ENCODE measurements at places on chromosomes 5 and 9.

DNA sequence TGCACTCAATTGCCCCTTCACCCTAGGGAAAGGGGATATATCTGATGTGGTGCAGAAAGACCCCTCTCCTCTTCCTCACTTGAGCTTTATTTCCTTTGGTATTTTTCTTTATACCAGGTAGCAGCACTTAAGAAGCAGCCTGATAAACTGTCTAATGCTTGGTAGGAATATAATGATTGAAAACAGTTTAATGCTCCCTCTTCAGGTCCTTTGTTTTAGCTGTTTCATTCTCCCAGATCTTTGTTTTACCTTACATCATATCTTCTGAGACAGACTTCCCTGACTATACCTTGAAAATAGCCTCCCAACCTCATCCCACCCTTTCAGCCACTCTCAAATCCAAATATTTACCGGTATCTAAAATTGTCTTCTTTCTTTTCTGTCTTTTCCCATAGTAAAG, 87.9 kb downstream of the NUDT12 start:
- no peak for DNase-seq

- DNase-seq = no peak
Measured at GRCh38 chr5:134136771-134137170, 22.3 kb downstream of the TCF7 start.

DNA sequence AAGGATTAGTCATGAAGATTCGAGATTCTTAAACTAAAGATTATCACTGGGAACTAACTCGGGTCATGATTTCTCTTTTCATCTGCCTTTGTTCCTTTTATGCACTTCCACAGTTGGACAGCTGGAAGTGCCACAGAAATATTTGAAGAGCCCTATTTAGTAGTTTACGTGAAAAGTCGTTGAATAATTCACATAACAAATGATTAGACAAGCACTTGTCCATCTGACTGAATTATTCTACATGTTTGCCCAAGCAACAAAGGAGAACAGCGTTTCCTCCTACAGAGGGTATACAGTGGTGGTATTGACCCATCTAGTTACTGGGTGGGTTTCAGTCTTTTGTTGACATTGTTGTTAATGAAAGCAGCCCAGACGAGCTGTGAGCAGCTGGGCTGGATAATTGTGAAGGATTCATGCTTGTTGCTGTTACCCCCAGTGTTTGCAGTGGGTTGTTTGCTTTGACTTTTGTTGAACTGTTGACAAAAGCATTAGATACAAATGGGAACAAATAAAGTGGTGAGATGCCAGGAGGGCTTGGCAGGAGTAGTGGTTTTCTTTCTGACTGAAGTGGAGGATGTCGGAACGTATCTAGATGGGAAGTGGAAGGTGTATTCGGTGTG, 96.2 kb downstream of the TLE4 start:
- no peak for DNase-seq

GRCh38 chr5:74067748-74068541, 441.9 kb downstream of the ARHGEF28 start:
- DNase-seq = no peak

DNA sequence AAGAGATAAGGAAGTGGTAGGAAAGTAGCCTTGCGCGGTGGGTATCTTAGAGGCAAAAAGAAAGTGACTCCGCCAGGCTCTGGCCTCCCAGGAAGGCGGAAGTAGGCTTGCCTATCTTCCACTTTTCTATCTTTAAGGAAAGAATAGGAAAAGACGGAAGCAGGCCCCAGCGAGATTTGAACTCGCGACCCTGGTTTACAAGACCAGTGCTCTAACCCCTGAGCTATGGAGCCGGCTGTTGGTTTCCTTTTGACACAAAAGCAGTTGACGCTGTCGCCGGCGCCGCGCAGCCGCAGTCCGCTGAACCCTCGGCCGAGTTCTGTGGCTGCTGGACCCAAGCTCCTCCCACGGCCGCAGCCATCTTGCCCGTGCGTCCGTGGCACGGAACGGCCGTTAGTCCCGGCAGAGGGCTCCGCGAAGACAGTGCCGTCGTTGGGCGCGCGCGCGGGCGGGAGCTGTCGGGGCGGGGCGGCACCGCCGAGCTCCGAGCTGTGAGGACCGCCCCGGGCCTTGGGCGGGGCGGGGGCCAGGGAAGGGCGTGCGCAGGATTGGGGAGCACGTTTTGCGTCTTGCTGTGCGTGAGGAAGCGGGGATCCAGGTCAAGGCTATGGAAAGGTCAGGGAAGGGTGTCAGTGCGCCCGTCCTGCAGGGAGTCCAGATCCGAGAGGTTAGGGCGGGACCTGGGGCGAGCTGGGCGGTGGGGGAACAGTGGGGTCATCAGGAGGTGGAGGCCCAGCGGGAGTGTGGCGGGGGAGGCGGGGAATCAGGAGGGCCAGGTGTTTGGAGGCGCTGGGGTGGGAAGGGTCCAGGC, 13.3 kb downstream of the TRIM7 start:
- DNase-seq = peak; percentile 94

GRCh38 chr5:130643321-130643720, 521.7 kb downstream of the HINT1 start:
- DNase-seq = no peak

DNA sequence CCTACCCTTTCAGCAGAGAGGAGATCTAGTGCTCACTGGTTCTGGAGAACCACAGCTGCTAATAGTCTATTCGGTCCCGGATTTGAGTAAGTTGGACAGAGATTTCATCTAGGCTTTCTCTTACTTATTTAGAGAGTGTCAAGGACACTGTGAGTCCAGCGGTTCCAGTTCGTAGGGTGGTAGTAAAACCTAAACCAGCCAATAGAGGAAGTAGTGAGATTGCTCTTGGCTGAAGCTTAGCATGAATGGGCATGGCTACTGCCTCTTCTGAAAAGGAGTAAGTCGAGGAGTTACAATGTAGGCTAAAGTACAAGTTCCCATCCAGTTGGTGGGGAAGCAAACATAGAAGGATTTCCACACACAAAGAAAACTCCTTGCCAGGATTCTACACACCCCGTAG, 109.6 kb upstream of the MOCS2 start:
- no peak for DNase-seq

- DNase-seq = no peak
Measured at GRCh38 chr9:107547772-107548297, 58.3 kb upstream of the KLF4 start.

DNA sequence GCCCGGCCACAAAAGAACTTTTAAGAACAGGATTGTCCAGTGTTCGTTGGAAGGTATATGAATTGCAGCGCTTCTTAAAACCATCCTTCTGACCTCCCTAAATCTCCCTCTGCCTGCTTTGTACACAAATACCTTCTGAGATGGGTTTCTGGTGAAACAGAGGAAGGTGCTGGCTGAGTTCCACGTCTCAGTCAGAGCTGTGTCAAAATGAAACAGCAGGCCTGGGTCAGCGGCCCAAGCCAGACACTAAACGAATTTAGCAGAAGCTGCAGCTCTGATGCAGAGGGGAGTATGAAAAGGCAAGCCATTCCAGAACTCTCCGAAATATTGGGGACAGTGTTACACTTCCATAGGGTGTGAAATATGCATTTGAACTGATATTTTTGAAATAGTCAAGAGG, 37.8 kb upstream of the CRB2 start:
- DNase-seq = no peak

DNA sequence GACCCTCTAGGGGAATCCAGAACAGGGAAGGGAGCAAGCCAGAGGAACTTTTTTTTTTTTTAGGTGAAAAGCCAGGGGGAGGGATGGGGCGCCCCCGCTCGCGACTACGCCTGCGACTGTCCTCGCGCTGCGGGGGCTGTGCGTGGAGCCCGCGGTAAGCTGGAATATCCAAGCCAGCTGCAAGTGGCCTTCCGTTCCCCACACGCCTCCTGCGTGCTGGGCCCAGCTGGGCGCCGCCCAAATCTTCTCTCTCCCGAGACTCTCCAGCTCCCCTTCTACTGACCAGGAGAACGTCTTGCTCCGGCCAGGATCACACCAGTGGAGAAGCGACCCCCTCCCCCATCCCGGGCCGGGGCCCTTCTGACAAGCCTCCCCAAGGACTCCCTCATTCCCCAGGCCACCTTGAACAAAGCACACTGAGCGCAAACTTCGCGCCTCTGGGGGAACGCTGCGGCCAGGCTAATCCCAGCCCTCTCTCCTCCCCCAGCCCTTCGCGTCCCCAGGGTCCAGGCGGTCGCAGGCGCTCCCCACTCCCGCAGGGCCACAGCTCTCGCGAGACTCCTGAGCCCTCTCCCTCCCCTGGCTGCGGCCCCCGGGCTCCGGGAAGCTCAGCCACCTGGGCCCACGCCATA, 6.6 kb downstream of the BARX1 start:
- no peak for DNase-seq

- DNase-seq = no peak
Measured at GRCh38 chr5:118832974-118833373, 155.4 kb downstream of the DTWD2 start.

- DNase-seq = no peak
Measured at GRCh38 chr5:68290260-68290674, 74.7 kb downstream of the PIK3R1 start.

GRCh38 chr9:89883401-89884341, 278.9 kb downstream of the GADD45G start:
- DNase-seq = no peak

DNA sequence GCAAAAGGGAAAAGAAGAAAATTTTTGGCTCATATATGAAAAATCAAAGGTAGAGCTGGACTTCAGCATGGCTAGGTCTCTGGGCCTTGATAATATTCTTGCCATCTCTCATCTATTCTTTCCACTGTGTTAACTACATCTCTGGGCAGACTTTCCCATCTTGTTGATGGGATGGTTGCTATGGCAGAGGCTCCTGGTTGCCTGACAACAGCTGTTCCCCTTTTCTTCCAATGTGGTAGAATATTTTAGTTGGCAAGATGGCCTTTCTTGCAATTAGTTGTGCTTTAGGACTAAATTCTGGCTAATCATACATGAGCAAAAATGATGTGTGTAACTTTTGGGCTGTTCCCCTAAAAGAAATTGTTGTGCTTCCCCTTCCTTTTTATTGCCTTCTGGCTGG, 40.2 kb upstream of the ARAP3 start:
- no peak for DNase-seq

GRCh38 chr9:101139082-101139481, 110.6 kb downstream of the PLPPR1 start:
- DNase-seq = no peak

- DNase-seq = no peak
Measured at GRCh38 chr5:170388818-170389549, at the start of gene KCNMB1. Gene KCNMB1 (minus strand): TSS chr5:170389367. CDS start chr5:170385447, 3,920 bp downstream.

- DNase-seq = no peak
Measured at GRCh38 chr5:39187831-39188731, 31.3 kb downstream of the FYB1 start.

GRCh38 chr9:14147738-14148137, 166.2 kb downstream of the NFIB start:
- DNase-seq = no peak

DNA sequence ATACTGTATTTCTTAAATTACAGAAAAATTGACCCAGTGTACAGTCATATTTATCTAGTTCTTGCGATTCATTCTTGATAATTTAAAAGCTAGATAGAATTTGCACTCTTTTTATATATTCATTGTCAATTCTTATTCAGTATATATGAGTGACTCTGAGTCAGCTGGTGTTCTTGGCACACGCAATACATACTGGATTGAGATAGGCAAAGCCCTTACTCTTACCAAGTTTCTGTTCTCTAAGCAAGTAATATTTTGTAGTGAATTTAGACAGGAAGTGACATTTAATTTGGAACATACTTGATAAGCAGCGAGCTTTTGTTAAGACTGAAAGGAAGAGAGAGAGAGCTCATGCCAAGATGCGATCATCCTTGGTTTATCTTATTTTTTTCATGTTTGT, 57.7 kb downstream of the GPBP1 start:
- DNase-seq = no peak

GRCh38 chr5:137148159-137148558, 351.0 kb downstream of the SPOCK1 start:
- no peak for DNase-seq

DNA sequence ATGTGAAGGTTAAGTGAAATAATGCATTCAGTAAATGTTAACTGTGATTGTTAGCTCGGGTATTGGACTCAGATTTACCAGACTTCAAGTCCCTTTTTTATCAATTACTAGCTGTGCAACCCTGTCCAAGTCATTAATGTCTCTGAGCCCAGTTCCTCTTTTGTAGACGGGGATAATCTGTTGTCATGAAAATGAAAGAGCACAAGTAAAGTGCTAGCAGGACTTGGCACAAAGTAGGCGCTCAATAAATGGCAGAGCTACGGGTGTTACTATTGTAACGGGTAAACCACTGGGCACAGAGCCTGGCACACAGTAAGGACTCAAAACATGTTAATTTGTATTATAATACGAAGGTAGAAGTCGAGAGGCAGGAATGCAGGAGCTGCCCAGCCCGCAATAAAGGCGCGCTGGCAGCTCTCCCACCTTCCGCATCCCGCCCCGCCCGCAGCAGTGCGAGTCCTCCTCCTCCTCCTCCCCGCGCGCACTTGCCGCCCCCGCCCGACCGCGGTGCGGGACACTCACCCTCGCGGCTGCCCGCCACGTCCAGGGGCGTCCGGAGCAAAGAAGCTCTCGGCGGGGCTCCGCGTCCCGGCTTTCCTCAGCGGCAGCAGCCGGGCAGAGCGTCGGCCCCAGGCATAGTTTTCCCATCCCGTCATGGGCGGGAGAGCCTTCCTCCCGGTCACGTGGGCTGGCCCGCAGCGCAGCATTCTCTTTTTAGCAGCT, at the start of gene C1QTNF2:
Gene C1QTNF2 (minus strand): TSS at position 637 of the 723 bp plus-strand sequence. CDS start 15,615 bp downstream, outside the sequence.
- DNase-seq = no peak

GRCh38 chr5:127338501-127338900, 47.9 kb downstream of the MEGF10 start:
- no peak for DNase-seq
